ENCODE measurements at places on chromosomes 2 and 18. TPM values are rescaled to one million over a fixed set of nuclear protein-coding genes. Genes with fewer than 3 reads are reported as not detected.

The LIMS2 gene
- 19.4 TPM for total RNA-seq

The NT5DC4 gene
- not detected for total RNA-seq

The DNAJC5G gene
- total RNA-seq, result not detected

DNA sequence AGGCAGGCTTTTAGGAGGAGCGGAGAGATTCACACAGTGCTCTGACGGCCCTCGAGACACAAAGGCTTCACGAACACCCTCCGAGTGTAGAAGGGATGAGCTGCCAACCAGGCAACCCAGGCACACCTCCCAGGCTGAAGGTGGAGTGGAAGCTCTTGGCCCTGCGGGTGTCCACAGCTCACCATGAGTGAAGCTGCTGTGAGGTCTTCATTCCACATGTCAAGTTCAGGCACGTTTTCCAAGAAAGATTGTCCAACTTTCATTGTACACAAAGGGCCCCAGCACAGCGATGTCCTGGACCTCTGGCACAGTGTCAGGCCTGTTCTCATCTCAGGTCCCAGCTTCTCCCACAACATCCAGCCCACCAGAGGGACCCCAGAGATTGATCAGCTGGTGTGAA, 13.4 kb downstream of the PARD6G start:
- peak; percentile 37 for DNase-seq

DNA sequence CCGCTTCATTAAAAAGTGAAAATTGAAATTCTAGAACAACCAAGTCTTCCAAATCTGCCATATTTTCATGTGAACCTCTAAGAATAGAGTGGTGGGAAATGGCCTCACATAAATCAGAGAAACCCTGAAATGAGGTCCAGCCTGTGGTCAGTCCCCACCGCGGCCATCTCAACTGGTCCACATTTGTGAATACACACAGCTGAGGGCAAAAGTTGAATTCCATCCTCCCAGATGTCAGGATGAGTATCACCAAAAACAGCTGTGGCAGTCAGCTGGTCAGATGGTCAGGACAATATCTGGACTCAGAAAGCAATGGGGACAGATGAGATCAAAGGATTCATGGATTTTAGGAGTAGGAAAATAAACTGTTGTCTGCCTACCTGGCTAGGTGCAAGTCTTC, 219.4 kb upstream of the NCKAP5 start:
- DNase-seq, result no peak
